ENCODE measurements at places on chromosomes 11 and 22.
A peak's percentile ranks its signal among the peaks of the same experiment; 100 is the strongest.

DNA sequence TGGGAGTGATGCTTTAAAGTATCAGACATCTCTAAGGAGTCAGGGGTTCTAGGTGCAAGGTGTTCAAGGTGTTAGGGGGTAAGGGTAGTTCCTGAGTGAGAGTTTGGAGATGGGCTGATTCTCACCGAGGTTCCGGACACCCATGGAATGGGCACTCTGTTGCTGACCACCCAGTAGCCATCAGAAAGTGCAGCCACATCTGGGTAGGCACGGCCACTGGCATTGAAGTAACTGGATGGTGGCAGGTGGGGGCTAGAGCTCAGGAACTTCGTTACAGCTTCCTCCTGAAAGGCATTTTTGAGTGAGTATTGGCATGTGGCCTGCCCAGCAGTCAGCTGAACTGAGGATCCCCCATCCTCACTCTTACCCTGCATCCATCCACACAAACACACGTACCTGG lies 3.0 kb upstream of the TAF10 start:
- no peak for DNase-seq

- DNase-seq: no peak
These were observed 75.3 kb downstream of the C22orf31 start for GRCh38 chr22:28986366-28986765.

DNA sequence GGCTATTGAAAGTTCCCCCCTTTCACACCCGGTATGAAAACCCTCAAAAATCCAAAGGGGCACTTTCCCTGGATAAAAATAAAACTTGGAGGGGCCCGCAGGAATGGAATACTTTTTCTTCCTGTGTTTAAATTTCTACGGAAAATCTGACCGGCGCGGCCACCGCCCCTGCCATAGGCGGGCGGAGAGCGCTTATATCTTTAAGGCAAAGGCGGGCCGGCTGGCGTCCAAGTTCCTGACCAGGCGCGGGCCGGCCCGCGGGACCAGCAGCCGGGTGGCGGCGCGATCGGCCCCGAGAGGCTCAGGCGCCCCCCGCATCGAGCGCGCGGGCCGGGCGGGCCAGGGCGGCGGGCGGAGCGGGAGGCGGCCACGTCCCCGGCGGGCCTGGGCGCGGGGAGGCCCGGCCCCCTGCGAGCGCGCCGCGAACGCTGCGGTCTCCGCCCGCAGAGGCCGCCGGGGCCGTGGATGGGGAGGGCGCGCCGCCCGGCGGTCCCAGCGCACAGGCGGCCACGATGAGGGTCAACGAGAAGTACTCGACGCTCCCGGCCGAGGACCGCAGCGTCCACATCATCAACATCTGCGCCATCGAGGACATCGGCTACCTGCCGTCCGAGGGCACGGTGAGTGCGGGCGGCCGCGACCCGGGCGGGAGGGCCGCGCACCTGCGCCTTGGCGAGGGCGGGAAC lies at the start of gene ANO1:
Gene ANO1 (plus strand): TSS at position 223 of the 686 bp plus-strand sequence. CDS start 290 bp downstream, at position 513.
- no peak for DNase-seq

DNA sequence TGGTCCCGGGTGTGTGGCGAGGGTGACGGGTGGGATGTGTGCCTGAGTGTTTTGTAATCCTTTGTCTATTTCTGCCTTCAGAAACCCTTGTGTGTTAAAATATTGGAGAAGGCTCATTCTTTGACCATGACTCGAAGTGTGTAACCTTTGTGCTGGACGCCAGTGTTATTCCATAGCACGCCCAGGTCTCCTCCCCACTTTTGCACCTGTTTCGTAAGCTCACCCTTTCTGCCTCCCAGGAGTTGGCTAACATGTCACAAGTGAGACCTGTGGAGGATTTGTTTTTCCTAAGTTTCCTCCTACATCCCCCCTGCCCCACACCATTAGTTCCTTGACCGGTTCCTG lies 382 bp downstream of the C11orf54 start:
- no peak for DNase-seq

- no peak for DNase-seq
These were observed 2.0 kb downstream of the SLC15A3 start for GRCh38 chr11:60950024-60950423.

GRCh38 chr11:78261367-78261766 lies 72.6 kb downstream of the USP35 start:
- DNase-seq: no peak

DNA sequence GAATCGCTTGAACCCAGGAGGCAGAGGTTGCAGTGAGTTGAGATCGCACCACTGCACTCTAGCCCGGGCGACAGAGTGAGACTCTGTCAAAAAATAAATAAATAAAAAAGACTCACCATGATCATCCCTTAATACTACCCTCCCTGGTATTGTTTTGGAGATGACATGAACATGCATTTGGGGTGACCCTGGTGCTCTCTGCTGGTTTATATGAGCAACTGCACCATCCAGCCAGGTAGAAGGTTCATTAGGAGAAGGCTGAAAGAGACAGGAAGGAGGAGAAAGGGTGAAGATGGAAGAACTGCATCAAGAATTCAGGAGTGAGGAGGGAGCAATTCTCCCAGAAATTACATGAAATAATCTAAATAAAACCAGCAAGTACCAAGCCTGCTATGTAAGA lies 37.8 kb downstream of the SLC5A1 start:
- DNase-seq: peak; percentile 24

DNA sequence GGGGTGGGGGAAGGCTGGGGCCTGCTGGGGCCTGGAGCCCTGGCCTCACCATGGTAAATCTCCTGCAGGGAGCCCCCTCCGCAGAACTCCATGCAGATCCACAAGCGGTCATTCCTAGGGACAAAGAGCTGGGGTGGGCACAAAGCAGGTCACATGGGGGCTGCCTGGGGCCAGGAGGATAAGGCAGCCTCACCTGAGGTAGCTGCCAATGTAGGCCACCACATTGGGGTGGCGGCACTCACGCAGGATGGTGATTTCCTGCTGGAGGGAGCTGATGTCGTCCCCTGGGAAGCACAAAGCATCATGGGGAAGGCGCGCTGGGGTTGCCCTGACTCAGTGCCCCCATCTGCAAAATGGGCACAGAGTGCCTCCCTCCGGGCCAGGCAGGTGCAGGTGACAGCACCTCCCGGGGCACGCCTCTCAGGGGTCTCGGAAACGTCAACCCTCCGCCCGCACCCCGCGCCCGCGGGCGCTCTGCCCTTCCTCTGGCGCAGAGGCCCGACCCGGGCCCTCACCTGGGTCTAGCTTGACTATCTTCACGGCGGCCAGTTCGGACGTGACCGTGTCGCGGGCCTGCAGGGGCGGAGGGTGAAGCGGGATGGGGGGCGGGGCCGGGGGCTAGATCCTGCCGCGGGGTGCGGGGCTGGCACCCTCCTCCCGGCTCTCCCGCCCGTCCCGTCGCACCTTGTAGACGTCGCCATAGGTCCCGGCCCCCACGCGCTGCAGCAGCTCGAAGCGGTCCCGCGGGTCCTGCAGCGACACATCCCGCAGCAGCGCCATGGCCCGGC lies 450 bp downstream of the MAP4K2 start:
- DNase-seq: no peak

DNA sequence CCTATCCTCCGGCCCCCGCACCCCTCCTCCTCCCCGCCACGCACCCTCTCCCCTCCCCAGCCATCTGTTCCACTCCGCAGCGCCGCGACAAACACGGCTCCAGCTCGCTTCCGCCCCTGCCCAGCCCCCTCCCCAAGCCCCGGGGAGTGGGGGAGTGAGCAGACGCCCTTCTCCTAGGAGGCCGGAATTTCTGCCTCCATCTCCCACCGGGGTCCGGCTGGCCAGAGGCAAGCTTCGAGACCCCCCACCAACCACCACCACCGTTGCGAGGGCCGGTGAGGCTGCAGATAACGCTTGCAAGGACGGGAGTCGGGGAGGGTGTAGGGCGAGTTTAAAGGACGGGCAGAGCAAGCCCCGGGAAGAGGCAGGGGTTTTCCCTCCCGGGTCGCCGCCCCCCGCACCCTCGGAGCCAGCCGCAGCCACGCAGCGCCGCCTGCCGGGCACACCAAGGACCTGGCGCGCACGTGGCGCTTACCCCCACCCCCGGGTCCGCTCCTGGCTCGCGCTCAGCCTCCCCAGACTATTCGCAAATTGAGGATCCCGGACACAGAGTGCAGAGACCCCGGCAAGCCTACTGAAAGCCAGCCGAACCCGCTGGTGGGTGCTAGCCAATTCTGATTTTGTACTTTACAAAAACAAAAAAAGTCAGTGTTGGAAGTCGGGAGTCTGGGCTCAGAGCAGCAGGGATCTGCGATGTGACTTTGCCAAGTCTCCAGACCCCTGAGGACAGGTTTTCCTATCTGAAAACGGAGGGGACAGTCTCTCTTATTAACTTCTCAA lies 22.6 kb downstream of the RTN4RL2 start:
- peak; percentile 61 for DNase-seq

DNA sequence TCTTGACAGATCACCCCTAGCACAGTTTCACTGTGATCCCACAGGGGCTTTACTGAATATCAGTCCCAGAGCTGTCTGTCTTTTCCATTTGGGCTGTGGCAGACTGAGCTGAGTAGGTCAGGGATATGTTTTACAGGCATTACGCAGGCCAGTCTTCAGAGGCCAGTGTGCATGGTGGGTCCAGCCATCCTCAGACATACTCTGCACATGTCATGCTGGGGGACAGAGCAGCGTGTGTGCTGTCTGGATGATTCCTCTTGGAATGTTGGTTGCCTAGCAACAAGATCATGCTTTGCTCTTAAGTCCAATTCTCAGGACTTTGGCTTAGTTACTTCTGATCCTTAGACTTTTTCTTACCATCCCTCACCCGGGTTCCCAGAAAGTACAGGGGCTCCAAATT lies 736.5 kb downstream of the DLG2 start:
- no peak for DNase-seq

GRCh38 chr11:78795621-78796261 lies 221.1 kb upstream of the NARS2 start:
- no peak for DNase-seq

DNA sequence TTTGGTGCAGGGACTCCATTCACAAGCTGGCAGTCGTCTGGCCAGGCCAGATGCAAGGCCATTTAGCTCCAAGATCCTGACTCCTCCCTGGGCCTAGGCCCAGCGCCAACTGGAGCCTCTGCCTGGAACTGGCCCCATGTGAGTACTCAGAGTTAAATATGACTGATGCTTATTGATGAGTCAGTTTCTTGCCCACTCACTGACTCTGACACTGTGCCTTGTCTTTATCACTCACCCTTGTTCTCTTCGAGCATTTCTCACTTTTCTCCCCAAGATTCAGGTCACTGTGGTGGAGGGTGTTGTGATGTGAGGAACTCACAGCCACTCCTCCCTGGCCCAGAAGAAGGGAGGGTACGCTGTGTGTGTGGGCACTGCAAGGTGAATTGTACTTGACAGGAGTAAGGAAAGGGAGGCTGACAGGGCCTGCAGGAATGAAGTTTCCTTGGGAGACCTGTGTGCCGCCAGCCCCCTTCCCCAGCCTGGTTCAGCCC lies 23.2 kb upstream of the ST3GAL4 start:
- DNase-seq: no peak

- no peak for DNase-seq
These were observed 125.4 kb downstream of the LUZP2 start for GRCh38 chr11:24622262-24622661.

GRCh38 chr11:29135504-29135903 lies 881.3 kb downstream of the KCNA4 start:
- DNase-seq: no peak

- DNase-seq: no peak
These were observed 77.8 kb downstream of the CASP12 start for GRCh38 chr11:104820431-104820830.

- no peak for DNase-seq
These were observed 9.6 kb upstream of the LMO1 start for GRCh38 chr11:8273287-8273686.

DNA sequence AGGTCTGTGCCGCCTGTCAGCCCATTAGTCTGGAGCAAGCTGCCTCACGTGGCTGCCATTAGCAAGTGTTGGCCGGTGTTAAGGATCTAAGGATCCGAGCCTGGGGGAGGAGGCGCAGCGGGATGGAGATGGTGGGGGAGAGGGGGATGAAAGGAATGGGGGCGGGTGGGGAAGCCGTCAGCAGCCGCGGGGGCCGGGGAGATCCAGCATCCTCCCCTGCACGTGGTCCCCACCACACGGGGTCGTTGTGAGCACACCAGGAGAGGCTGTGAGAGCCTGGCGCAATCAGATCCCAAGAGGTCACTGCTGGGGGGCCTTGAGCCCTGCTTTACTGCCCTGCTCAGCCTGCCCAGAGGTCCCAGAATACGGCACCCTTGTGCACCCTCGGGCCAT lies 7.3 kb downstream of the CABP7 start:
- DNase-seq: peak; percentile 8
